Activated CD4-positive, alpha-beta T cell treated with anti-CD3 and anti-CD28 coated beads for 4 hours (primary cell): ENCODE measurements at places on chromosomes 16 and 17.

DNA sequence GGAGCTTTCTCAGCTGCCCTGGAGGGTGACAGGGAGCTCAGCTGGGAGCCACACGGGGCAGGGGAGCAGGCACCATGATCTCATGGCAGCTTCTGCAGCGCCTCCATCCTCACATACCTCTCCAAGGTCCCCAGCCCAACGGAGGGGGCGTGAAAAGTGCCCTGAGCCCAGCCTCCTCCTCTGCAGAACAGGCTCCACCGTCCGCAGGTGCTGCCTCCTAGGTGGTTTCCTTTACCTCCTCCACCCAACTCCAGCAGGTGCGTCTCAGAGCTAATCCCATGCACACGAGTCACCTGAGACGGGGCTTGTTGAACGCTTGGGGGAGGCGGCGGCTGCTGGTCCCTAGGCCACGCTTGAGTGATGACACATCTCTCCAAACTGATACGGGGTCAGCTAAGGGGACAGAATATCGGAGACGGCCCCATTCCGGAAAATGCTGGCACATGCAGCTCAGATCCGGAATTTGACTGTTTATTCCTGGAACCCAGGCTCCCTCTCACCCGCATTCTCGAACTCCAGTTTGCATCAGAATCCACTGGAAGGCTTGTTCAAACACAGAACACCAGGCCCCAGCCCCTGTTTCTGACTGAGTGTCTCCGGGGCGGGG is 387 bp upstream of the SLC38A8 start:
- DNase-seq, result no peak

DNA sequence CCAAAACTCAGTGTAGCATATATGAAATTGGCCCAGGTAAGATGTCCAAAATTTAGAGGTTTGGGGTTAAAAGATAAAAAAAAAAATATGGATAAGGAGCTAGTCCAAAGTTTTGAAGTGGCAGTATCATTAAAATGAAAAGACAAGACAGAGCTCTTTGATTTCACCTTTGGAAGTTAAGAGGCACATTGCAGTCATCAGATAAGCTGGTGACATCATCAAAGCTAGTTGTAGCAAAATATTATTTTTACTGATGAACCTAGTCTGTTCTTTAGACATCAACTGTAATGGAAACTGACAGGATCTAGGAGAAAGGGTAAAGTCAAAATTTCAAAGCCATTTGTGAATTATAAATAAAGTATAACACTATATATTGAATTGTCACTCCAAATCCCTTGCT is 603.7 kb upstream of the CDH8 start:
- DNase-seq, result no peak

- DNase-seq, result no peak
These were observed 5.8 kb downstream of the SRR start for GRCh38 chr17:2309338-2310154.

GRCh38 chr16:81293909-81294802 is 20.6 kb upstream of the GAN start:
- no peak for DNase-seq
